ENCODE measurements at places on chromosomes 1 and 21.

- DNase-seq, result no peak
Measured at GRCh38 chr1:246608616-246609376, 42.5 kb downstream of the CNST start.

DNA sequence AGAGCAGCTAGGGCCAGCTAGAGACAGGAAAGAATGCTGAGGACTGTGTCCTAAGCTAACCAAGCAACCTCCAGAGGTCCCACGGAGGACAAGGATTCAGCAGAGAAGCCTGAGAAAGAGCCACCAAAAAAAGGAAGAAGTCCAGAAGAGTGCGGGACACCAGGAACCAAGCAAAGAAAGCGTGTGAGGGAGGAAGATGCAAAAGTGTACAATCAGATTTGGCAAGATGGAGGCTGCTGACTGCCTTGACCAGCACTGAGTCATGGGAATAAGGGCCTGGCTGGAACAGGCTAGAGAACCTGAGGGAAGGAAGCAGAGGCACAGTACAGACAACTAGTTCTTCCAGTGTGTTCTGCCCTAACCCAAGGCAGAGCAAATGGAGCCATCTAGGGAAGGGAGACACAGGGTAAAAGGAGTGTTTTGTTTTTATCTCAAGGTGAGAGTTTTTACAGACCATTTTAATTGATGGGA lies 18.5 kb downstream of the TP53BP2 start:
- no peak for DNase-seq

- no peak for DNase-seq
Measured at GRCh38 chr1:84430546-84430945, 32.3 kb downstream of the DNASE2B start.

GRCh38 chr1:94434365-94435045 lies 16.3 kb downstream of the ABCD3 start:
- no peak for DNase-seq

DNA sequence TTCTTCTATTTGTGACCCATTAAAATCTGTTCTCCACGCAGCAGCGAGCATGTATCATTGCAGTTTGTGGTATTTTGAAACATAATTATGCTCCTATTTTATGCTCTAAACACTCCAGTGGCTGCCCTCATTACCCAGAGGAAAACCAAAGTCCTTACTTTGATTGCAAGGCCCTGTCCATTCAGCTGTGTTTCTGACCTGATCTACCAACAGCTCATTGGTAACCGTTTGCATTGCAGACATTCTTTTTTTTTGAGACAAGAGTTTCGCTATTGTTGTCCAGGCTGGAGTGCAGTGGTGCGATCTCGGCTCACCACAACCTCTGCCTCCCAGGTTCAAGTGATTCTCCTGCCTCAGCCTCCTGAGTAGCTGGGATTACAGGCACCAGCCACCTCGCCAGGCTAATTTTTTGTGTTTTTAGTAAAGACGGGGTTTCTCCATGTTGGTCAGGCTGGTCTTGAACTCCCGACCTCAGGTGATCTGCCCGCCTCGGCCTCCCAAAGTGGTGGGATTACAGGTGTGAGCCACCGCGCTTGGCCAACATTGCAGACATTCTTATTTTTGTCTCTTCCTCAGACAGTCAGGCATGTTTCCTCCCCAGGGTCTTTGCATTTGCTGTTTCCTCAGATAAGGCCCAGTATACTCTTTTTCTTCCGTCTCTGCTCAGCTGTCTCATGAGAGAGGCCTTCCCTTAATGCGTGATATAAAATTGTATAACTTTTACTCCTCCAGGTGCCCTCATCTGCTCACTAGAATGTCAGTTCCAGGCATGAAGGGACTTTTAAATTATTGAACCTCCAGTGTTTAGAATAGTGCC lies 32.5 kb downstream of the THRAP3 start:
- no peak for DNase-seq

- no peak for DNase-seq
Measured at GRCh38 chr1:119347858-119348257, 20.7 kb upstream of the HAO2 start.

DNA sequence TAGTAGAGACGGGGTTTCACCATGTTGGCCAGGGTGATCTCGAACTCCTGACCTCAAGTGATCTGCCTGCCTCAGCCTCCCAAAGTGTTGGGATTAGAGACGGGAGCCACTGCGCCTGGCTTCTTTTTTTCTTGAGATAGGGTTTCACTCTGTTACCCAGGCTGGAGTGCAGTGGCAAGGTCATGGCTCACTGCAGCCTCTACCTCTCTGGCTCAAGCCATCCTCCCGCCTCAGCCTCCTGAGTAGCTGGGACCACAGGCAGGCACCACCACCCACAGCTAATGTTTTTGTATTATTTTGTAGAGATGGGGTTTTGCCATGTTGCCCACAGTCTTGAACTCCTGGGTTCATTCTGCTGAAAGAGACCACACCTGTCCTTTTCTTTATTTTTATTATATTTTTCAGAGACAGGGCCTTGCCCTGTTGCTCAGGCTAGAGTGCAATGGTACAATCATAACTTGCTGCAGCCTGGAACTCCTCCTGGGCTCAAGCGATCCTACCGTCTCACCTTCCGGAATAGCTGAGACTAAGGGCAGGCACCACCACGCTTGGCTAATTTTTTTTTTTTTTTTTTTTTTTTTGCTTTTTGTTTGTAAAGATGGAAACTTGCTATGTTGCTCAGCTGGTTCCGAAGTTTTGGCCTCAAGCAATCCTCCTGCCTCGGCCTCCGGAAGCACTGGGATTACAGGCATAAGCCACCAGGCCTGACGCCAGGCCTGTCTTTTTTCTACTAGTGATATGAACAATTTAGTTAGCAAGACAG lies 3.1 kb downstream of the LMNA start:
- no peak for DNase-seq

- no peak for DNase-seq
Measured at GRCh38 chr1:116345843-116346242, 27.2 kb upstream of the ATP1A1 start.

DNA sequence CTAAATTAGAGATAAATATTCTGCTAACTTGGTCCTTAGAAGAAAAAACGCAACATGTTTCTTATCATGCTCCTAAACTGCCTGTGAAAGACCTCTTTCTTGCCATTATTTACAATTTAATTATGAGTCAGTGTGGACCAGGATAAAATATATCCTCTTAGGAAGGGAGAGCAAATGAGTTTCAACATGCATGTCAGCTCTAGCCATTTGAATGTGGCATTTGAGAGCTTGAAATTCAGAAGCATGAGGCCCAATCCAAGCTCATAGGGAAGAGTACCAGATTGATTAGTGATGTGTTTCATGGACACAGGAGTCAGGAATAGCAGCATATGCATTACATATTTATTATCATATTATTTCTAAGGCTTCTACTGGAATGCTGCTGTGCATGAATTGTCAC lies 39.3 kb downstream of the TBX15 start:
- DNase-seq, result no peak

DNA sequence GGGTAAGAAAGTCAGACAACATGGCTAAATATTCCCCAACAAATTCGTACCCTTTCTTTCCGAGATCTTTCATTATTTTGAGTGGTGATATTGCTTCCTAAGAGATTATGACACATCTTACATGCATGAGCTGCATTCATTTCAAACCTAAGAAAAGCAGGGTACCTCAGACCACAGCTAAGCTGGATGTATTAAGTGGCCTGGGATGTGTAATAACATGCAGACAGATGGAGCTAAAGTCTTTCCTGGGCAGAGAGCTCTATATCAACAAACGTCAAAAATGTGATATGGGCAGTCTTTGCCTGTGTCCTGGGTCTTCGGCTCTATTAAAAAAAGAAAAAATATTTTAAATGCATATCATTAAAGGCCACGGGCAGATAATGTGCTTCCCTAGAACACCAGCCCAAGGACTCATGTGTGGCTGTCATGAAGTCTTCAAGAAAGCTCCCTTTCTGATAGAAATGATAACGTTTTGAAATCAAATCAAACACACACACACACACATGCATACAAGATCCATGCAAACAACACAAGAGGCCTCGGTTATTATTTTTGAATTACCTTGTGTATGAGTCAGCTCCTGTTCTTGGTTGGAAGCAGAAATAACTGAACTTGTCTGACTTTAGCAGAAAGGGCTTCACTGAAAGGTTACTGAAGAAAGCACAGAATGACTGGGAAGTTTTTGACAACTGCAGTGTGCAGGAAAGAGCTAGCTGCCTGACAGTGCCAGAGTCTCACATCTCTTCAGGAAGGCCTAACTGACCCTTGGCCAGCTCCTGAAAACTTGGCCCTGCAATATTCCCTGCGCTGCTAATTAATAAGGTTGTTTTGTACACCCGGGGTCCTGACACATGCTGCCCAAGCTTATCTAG lies 231.2 kb downstream of the DSCAM start:
- no peak for DNase-seq

GRCh38 chr1:156245451-156246232 lies 2.2 kb downstream of the PAQR6 start:
- DNase-seq, result no peak

DNA sequence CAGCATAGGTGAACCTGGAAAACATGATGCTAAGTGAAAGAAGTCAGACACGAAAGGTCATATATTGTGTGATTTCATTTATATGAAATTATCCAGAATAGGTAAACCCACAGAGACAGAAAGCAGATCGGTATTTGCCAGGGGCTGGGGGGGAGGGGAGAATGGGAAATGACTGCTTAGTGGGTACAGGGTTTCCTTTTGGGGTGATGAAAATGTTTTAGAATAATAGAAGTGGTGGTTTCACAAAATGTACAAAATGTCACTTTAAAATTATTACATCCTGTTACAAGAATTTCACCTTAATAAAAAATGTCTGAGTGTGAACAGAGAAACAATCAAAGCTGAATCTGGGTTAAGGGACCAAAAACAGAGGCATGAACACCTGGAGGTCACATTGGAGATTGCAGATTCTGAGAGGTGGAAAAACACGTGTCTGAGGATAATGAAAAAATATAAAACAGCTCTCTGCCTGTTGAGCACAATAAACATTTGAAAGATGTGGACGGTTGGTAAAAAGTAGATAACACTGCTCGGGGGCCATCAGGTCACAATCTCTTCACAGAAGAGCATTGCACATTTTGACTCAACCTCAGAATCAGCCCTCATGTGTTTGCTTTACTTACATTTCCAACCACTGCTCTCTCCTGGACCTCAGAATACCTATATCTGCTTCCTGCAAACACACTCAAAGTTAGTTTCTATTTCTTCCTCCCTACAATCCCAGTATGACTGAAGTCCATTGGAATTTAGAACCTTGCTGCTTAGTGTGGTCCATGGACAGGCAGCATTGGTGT lies 3.2 kb downstream of the SLAMF6 start:
- no peak for DNase-seq

DNA sequence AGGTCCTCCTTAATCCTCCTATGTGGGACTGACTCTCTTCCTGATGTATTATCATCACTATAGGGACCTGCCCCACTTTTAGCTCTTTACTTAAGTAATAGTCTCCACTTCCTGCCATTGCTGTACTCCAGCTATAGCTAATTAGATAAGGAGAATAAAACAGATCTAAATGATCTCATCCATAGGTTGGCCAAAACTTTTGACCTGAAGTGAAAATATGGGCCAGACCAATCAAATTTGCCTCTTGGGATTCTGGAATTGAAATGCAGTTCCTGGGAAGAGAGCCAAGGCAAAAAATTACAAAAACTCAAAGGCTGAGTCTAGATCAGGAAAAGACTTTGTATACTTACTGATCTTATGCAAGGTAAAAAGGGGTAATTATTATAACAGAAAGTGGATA lies 36.1 kb upstream of the PDE4B start:
- no peak for DNase-seq

GRCh38 chr1:200237066-200237465 lies 172.8 kb downstream of the ZNF281 start:
- DNase-seq, result no peak

- DNase-seq, result no peak
Measured at GRCh38 chr1:204438628-204439027, 27.0 kb upstream of the PPP1R15B start.

GRCh38 chr1:102546251-102546650 lies 549.5 kb upstream of the OLFM3 start:
- no peak for DNase-seq

DNA sequence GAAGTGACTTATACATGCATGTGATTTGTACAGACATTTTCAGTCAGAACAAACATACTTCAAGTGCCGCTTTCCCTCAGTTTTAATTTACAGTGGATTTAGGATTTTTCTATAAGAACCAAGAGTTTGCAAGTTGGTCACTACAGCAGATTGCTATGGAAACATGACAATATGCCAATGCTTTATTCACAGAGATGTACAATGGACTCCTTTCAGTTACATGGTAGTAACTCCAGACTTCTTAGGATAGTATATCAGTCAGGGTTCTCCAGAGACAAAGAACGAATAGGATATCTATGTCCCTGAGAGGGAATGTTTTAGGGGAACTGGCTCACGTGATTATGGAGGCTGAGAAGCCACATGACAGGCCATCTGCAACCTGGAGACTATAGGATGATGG lies 27.4 kb downstream of the IFI44 start:
- no peak for DNase-seq

DNA sequence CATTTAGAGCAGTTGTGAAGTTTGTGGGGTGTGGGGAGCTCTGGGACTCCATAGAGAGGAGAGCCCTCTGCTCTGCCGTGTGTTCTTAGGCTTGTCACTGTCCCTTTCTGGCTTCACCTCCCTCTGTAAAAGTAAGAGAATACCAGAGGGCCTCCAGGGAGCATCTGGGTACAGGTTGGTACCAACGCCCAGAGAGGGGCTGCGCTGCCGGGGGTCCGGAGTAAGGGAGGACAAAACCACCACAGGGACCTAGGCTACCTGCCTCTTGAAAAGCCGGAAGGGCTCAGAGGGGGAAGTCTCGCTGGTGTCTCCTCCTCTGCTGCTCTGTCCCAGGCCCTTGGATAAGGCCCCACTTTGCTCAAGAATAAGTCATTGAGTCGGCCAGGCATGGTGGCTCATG lies 3.1 kb upstream of the TINAGL1 start:
- DNase-seq, result no peak

GRCh38 chr1:235127203-235127602 lies 1.4 kb downstream of the TOMM20 start:
- DNase-seq, result no peak

DNA sequence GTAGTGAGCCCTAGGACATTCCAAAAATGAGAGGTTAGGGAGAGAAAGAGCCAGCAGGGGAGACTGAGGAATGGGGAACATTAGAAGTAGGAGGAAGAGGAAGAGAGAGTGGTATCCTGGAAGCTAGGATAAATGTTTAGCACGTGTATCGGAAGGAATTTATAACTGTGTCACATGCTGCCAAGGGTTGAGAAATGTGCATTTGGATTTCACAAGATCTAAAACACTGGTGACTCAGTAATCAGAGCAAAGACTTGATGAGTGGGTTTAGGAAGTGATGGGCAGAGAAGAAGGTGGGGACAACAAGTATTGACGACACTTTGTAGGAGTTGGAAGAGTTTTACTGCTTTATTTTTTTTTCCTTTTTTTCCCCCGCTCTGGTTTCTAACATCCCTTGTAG lies 193.9 kb downstream of the FMN2 start:
- DNase-seq, result no peak

- DNase-seq, result no peak
Measured at GRCh38 chr1:115090540-115090939, 1.2 kb upstream of the TSPAN2 start.

Measured in iPS DF 6.9 (cell line).